Neural progenitor cell (in vitro differentiated cells): ENCODE measurements at places on chromosomes 7 and 10.

GRCh38 chr10:43227911-43228782 lies 38.7 kb downstream of the RASGEF1A start:
- DNase-seq = no peak

DNA sequence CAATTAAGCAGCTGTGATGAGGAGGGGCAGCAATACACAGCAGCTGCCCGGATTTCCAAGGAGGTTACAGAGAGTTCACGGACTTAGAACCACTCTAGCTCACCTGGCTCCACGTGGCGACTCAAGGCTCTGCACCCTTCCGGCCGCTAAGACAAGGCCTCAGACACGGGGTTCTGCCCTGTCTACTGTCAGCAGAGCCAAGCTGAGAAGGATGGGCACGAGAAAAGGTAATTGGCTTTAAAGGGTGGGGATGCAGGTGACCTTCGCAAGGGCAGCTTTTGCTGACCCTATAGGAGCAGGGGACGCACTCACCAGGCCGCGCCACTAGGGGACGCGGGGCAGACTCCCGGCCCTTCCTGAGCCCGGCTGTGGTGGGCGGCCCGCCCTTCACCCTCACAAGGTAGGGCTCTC lies 152.4 kb downstream of the KIF20B start:
- DNase-seq = peak; percentile 55

- no peak for DNase-seq
These were observed 233.9 kb downstream of the ZNF248 start for GRCh38 chr10:37623506-37623905.

DNA sequence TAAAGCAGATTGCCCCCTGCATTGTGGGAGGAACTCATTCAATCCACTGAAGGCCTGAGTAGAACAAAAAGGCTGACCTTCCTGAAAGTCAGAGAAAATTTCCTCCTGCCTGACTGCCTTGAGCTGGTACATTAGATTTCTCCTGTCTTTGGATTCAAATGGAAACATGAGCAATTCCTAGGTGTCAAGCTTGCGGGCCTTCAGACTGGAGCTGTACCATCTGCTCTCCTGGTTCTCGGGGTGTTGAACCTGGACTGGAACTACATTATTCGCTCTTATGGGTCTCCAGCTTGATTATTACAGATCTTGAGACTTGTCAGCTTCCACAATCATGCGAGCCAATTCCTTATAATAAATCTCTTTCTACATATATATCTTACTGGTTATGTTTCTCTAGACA lies 173.6 kb upstream of the STEAP4 start:
- peak; percentile 11 for DNase-seq

DNA sequence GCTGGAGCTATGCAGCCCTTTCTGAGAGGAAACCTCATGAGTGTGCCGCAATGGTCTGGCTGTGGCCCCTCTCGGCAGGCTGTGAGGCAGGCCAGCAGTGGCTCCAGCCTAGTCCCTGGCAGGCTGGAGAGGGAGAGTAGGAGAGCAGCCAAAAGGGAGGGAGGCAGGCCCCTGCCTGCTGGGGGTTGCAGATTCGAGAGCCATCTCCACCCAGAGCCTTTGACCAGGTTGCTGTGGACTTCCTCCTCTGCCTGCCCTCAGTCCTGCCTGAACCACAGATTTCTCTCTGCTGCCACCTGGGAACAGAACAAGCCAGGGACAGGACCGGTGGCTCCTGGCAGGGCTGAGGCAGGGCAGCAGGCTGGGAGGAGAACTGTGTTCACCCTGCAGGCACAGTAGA lies 13.9 kb downstream of the PAX2 start:
- DNase-seq = peak; percentile 36
